Ovary (tissue), 10 donors: ENCODE measurements at places on chromosomes 11 and 22.

DNA sequence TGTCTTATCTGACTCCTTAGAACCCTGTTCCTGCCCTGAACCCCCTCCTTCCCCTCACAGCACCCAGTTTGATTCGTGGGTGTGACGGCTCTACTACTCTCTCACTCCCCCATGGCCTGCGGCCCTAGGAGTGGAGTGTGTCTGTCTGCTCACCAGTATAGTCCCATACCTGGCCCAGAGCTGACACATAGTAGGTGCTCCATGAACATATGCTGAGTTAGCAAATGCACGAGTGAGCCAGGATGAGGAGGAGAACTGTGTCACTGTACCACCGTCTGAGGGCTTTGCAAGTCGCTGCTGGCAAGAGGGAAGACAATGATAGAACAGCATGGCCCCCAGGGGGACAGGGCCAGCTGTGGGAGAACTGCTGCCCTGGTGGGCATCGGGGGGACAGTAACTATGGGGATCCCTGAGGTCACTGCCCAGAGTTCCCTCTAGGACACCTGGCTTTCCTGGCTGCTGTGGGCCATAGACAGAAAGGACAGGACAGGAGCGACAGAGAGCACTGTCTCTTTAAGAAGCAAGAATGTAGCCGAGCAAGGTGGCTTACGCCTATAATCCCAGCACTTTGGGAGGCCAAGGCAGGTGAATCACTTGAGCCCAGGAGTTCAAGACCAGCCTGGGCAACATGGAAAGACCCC, 19.2 kb upstream of the KIAA0930 start:
- DNase-seq, result no peak

DNA sequence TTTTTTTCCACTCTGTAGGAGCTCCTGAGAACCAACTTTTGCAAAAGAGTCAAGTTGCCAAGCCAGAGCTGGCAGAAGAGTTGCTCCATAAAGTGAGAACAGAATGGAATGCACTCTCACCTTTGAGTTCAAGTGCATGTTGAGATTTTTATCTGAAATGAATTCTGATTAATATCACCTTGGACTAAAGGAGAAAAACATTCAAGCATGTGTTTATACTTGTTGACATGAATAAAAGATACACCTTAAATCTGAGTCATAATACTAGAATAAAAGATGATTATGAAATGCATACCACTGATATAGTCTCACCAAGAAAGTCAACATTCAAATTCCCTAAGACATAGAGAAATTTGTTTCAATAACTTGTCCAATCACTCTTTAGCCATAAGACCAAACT, 37.8 kb downstream of the ARL14EP start:
- DNase-seq, result no peak

DNA sequence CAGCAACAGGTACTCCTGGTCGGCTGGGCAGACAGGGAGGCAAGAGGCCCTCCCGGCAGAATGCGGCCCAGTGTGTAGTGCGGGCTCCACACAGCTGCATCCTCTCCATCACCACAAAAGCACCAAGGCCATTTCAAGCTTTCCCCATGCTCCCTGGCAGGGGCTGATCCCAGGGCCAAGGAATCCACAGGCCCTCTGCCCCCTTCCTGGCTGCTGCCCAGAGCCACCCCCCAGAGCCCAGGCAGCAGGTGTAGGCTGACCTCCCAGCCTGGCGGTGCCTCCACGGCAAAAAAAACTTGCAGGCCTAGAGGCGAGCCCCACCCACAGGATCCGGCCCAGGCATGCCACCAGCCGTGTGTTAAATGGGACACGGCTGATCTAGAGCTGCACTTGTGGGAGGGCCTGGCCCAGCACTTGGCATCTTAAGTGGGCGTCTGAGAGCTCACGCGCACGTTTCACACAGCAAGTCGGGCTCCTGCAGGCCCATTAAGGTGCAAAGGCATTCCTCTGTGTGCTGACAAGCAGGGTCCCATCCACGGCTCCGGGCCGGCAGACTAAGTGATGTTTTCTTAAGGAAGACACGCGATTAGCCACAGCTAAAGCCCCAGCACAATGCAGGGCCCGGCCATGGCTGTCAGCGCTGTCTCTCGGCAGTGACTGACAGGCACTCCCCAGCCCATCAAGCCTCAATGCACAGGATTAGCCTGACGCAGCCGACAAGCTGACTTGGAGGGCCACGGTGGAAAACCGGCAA, 19.8 kb upstream of the GNB1L start:
- peak; percentile 21 for DNase-seq

DNA sequence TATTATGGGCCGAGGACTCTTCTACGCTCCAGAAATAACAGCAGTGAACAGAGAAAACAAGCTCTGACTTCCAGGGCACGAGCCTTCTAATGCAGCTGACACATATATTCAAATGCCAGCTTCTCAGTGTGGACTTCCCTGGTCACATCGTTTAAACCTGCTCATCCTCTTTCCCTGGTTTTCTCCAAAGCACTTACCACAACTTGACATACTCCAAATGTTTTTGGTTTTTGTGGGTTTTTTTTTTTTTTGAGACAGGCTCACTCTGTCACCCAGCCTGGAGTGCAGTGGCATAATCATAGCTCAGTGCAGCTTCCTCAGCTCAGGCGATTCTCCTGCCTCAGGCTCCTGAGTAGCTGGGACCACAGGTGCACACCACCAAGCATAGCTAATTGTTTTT, 105.5 kb downstream of the MICAL3 start:
- no peak for DNase-seq

GRCh38 chr22:48842976-48843375, 984.7 kb downstream of the BRD1 start:
- DNase-seq, result no peak

- DNase-seq, result no peak
Observed at GRCh38 chr11:132803436-132803835, 728.9 kb downstream of the OPCML start.

- DNase-seq, result no peak
Observed at GRCh38 chr11:33377412-33378370, 120.5 kb downstream of the HIPK3 start.

GRCh38 chr22:30243661-30244060, 2.9 kb downstream of the LIF start:
- DNase-seq, result no peak

- no peak for DNase-seq
Observed at GRCh38 chr11:35553831-35554230, 28.4 kb upstream of the PAMR1 start.

GRCh38 chr11:85685820-85686459, at the start of gene CCDC89:
Gene CCDC89, minus strand, starts transcription at chr11:85686195. Its CDS starts 65 bp downstream, at chr11:85686130.
- peak; percentile 79 for DNase-seq

DNA sequence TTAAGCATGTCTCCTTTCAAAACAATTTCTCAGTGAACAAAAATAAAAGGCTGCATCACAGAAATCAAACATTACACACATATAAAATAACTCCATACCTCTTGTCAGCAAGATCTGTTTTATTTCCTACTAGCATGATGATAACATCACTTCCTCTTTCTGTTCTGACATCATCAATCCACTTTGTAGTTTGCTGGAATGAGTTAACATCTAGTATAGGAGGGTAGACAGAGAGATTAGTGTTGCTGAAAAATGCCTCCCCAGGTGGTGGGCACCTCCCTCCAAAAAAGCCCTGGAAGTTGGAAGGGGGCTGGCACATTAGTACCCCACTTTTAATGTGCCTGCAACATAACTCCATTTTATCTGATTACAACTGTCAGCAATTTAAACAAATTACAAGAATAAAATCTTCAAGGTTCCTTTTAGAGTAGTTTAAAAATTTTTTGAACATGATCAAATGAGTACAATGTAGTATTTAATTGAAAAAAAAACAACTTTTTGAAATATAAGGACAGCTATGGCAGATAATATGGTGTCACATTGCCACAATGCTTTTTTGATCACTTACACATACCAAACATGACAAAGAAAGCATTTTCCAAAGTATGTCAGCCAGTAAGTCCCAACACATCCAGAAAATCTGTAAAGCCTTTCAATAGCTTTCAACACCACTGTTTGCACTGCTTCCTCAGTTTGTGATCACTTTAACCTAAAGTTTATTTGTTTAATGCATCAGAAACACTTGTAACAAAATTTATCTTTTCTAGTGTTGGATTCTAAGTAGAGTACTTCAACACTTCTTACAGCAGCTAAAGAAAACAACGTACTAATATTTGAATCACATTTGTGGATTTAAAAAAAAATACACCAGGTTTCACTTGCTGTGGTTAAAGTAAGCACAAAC, 44.5 kb downstream of the RAB6A start:
- DNase-seq, result no peak

- DNase-seq, result peak; percentile 8
Observed at GRCh38 chr11:64762277-64762673, 2.5 kb upstream of the PYGM start.

- no peak for DNase-seq
Observed at GRCh38 chr11:94641167-94641761, 74.1 kb downstream of the PIWIL4 start.

DNA sequence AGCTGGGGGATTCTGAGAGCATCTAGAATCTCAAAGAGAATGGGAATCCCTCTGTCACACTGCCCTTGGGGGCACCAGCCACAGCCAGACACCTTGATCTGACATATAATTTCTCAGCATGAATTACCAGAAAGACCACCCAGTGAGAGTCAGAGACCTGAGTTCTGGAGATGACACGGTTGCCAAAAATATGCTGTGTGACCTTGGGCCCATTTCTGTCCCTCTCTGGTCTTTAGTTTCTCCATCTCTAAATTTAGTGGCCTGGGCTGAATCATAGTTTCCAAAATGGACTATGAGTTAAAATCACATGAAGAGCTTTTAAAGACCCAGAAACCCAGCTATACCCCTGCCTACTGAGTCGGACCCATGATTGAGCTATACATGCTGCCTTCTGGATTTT, 15.9 kb downstream of the SEZ6L start:
- DNase-seq, result no peak

- no peak for DNase-seq
Observed at GRCh38 chr11:35241531-35241930, 102.6 kb downstream of the CD44 start.

DNA sequence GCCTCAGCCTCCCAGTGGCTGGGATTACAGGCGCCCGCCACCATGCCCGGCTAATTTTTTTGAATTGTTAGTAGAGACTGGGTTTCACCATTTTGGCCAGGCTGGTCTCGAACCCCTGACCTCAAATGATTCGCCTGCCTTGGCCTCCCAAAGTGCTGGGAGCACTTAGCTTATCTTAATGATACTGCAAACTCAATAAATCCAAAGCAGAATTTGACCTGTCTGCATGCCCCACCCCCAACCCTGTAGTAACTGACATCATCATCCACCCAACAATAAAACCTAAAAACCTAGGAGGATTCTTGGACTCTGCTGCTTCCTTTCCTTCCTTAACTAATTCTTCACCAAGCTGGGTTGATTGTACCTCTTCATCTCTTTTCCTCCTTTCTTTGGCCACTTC, 6.3 kb upstream of the ADSL start:
- no peak for DNase-seq

- no peak for DNase-seq
Observed at GRCh38 chr22:27836181-27836580, 34.6 kb upstream of the MN1 start.

GRCh38 chr22:19959043-19959586, 17.5 kb upstream of the TXNRD2 start:
- peak; percentile 87 for DNase-seq

GRCh38 chr22:29509298-29509697, 29.3 kb downstream of the NEFH start:
- DNase-seq, result no peak

GRCh38 chr11:67502328-67502979, 2.7 kb downstream of the PITPNM1 start:
- no peak for DNase-seq

- peak; percentile 85 for DNase-seq
Observed at GRCh38 chr11:86608251-86608799, 64.1 kb downstream of the ME3 start.

DNA sequence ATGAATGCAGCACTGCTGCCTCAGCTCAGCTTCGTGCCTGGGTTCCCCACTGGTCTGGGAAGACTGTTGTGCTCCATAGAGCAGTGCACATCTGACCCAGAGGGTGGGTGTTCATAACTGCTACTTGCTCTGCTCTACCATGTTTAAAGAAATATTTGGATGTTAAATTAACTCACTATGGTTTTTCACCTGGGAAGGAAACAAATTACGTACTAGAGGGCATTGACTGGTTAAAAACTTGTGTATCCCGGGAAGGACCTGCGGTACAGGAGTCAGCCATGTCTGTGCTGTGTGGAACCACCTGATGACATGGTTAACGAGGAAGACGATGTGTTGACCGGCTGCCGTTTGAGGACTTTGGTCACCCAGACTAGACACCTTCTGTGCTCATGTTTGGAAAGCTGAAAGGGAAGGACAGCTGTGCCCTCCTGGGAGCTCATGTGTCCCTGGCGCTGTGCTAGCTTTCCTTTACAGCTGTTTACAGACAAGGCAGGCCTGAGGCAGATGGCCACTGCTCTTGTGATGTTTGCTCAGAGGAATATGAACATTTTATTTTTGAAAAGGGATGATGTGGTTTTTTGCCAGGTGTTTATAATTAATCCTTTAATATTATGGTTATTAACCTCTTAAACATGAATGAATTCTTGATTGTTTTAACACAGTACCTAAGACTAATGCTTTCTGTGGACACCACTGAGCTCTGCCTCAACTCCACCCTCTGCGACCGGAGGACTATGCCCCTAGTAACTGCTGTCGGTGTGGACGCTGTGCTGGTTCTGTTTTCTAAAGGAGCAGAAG, 14.3 kb upstream of the AIFM3 start:
- DNase-seq, result no peak

DNA sequence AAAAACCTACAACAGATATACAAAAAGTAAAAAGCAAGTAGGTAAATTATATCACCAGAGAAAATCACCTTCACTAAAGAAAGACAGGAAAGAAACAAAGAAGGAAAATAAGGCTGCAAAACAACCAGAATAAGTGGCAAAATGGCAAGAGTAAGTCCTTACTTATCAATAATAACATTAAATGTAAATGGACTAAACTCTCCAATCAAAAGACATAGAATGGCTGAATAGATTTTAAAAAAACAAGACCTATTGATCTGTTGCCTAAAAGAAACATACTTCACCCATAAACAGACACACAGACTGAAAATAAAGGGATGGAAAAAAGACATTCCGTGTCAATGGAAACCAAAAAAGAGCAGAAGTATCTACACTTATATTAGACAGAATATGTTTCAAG, 695.7 kb upstream of the FAT3 start:
- DNase-seq, result no peak
